ENCODE measurements at places on chromosomes 7 and 10.

DNA sequence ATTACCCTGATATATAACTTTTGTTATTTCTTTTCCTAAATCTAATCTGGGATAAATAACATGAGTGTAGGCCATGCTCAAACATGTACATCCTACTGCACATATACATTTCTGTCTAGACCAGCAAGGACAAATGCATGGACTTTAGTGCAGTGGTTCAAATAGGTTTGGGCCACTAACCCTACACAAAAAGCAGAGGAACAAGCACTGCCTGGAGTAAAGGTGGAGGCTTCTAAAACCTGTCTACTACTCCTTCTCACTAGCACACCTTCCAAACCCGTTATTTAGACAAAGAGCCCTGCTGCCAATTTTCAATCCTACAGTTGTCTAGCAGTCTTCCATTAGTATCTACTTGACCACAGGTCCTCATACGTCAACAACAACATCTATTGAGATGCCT is 34.8 kb downstream of the SGCE start:
- DNase-seq = no peak

DNA sequence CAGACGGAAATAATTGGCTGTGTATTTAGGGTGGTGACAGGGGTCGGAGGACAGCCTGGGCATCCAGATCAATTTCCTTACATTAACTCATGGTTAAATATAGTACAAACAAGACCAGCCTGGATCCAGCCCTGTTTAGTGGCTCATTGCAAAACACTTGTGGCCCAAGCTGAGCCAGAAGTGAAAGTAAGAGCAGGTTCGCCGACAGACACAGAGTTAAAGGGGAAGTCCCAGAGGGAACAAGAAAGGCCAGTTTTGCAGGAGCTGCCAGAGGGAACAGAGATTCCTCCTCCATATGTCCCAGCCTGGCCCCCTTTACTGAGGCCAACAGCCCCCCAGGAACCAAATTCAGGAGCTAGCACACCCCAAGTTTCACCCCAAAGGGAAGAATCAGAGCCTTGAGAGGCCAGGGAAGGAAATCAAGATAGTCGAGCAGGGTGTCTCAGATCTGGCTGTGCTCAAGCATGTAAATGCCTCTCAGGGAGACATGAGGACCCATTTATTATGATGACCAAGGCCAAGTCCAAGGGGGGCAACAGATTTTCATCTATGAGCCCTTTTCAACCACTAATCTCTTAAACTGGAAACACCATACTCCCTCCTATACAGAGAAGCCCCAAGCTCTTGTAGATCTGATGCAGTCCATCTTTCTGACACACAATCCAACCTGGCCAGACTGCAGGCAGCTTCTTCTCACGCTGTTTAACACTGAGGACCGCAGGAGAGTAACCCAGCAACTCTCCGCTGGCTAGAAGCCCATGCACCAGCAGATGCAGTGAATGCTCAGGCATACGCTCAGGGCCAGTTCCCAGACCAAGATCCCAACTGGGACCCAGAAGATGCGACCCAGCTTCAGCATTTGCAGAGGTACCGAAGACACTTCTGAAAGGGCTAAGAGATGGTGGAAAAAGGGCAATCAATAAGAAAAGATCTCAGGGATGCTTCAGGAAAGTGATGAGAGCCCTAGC is 15.9 kb upstream of the ADCK2 start:
- no peak for DNase-seq

DNA sequence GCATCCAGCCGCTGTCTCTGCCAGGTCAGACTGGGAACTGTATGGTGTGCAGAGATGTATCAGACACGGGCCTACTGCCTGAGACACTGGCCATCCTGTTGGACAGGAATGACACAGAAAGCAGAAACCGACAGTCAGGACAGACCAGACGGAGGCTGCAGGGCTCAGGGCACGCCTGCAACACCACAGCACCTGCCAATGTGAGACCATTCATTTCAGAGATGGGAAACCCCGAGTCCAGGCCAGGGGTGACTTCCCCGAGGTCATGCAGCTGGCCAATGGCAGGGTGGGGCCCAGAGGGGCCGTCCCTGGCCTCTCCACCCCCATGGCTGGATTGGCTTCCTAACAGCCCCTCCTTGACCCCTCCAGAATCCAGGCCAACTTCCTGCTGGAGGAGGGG is 34.7 kb downstream of the GRID1 start:
- no peak for DNase-seq

DNA sequence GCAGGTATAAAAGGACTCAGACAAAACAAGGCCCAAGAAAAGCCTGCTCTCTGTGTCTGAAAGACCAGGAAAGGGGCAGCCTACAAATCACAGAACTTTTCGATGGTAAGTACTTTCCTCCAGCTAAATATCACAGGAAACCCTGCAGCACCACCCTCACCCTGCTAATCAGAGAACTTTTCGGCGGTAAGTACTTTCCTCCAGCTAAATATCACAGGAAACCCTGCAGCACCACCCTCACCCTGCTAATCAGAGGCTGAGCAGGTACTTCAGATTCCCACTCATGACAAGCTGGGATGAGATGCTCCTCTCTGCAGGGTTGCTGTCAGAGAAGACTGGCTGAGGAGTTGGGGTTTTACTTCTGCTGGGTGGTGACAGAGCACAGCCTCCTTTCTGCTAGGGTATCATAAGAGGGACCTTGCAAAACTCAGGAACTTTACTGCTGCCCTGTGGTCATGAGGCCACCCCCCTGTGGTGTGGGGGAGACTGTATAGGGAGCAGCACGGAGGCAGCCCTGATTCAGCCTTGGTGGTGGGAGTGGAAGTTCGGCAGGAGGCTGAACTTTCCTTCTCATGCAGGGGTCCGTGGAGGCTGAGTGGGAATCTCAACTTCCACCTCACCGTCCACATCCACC is 7.2 kb downstream of the WDR37 start:
- no peak for DNase-seq

DNA sequence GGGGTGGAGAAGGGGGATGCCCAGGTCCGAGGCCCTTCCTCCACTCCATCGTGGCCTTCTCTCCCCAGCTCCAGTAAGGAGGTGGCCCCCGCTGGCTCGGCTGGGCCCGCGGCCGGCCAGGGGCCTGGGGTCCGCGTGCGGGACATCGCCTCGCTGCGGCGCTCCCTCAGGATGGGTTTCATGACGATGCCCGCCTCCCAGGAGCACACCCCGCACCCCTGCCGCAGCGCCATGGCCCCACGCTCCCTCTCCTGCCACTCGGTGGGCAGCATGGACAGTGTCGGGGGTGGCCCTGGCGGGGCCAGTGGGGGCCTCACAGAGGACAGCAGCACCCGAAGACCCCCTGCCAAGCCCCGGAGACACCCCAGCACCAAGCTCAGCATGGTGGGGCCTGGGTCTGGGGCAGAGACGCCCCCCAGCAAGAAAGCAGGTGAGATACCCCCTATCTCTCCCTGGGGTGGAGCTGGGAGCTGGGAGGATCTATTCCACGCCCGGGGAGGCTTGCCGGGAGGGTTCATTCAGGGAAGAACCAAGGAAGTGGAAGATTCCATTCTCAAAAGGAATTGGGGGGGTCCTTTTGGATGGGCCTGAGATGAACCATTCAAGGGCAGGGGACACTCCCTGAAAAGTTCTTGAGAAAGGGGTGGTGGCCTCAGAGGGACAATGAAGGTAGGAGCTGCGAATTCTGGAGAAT is 3.2 kb downstream of the NYAP1 start:
- no peak for DNase-seq

- no peak for DNase-seq
These were observed 23.6 kb upstream of the PDCD4 start for GRCh38 chr10:110848106-110848505.

GRCh38 chr10:125534515-125534914 is 148.4 kb downstream of the TEX36 start:
- no peak for DNase-seq

DNA sequence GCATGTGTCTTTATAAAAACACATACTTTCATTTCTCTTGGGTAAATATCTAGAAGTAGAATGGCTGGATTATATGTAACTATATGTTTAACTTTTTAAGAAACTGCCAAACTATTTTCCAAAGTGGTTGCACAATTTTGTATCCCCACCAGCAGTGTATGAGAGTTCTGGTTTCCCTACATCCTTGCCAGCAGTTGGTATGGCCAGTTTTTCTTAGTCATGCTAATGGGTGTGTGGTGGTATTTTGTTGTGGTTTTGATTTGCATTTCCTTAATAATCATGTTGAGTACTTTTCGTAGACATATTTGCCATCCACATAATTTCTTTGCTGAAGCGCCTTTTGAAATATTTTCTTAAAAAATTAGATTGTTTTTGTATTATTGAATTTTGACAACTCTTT is 60.3 kb downstream of the NEUROG3 start:
- no peak for DNase-seq

DNA sequence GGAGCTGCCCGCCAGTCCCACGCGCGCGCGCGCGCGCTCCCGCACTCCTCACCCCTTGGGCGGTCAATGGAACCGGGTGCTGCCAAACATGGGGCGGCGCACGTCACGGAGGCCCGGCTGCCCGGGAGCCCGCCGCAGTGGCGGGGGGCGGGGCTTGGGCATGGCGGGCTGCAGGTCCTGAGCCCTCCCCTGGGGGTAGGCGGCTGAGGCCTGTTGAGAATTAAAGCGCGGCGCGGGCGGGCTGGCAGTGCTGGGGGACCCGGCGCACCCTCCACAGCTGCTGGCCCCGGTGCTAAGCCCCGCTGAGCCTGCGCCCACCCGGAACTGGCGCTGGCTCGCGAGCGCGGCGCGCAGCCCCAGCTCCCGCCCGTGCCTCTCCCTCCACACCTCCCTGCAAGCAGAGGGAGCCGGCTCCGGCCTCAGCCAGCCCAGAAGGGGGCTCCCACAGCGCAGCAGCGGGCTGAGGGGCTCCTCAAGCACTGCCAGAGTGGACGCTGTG is 634.2 kb downstream of the ANKRD7 start:
- no peak for DNase-seq

- DNase-seq = no peak
These were observed 59.7 kb upstream of the RAB11FIP2 start for GRCh38 chr10:118106426-118106825.

DNA sequence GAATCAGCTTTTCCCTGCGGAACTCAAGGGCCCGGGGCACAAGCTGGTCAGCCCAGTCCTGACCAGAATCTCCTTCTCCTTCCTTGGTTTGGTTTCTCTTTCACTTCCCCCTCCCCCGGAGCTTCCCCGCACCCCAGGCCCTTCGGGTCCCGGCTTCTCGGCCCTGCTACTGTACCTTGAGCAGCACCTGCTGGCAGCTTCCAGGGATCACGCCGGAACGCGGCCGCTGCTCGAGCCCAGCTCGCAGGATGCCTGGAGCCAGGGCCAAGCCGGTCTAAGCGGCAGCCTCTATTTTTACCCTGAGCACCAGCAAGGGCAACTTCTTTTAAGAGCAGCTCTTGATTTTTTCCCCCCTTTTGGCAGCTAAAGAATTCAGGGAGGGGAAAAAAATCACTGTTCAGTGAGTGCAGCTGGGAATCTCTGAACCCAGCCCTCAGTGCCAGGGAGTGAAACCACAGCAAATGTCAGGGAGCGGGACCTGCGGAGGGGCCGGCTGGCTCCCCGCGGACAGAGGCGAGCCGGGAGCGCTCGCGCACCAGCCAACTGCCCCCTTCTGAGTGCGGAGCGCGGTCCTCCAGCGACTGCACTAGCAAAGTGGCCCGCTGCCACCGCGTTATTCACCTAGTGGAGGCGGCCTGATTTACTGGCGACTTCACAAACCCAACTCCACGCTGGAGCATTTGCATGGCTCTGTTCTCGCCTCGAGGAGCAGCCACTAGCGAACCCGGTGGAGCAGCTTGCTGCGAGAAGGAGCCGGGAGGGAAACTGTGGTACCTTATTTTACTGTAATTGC is 2.4 kb upstream of the INHBA start:
- peak; percentile 3 for DNase-seq

DNA sequence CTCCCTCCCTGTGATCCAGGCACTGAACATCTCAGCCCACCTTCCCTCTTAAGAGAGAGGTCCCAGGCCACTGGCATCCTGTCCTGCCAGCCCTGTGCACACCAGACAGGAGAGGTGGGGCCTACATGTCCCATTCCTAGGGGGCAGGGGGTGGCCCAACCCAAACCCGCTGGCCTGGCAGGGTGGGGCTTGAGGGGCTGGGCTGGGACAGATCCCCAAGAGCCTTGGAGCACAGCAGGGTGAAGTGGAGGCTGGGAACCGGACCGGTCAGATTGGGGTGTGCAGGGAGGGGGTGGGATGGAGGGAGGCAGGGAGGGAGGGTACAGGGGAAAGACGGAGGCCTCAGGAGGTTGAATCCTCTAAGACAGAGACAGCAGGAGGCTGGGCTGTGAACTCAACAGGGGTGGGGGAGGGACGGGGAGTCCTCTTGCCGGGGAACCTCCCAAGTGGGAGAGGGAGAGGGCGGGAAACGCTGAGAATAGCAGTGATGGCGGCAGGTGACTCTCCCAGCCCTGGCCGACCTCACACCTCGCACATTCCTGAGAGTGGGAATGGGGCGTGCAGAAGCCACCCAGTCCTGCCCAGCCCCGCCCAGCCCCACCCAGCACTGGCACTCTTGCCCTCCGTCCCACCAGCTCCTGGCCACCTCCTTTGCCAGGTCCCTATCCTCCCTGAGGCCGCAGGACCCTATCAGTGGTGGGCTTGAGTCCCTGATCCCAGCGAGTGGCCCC is 6.7 kb downstream of the TSC22D4 start:
- DNase-seq = no peak

DNA sequence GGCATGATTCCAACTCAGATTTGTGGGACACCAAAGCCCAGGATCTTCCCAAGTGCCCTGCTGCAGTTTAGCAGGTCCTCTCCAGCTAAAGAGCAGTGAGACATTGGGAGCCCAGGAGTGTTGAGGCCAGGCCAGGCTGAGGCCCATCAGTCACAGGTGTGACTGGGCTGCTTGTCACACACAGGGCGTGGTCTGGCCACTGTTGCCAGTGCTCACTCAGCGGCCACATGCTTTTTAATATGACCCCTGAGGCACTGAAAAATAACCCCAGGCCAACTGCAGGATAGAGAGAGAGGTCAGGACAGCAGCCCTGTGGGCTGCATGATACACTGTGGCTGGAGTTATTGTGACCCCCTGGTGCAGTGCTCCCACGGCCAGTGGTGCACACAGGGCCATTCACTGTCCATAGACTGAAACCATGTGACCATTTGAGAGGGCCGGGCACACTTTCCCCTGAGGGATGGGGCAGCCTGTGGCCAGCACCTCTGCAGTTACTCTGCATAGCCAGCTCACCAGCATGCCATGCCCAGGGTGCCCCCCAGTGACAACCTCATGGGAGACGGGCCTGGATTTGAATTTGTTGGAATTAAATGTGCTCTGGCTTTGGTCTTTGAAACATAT is 4.2 kb downstream of the GDF2 start:
- no peak for DNase-seq

Measured in activated naive CD4-positive, alpha-beta T cell (primary cell).